Naive B cell (primary cell): ENCODE measurements at places on chromosomes 2 and 18. TPM values are rescaled to one million over a fixed set of nuclear protein-coding genes. Genes with fewer than 3 reads are reported as not detected.
A peak's percentile ranks its signal among the peaks of the same experiment; 100 is the strongest.

The CYRIA gene
- 22.1 TPM for polyA plus RNA-seq

The RMND5A gene
- polyA plus RNA-seq = 22.0 TPM

The SLC4A3 gene
- polyA plus RNA-seq = not detected

The GGCX gene
- polyA plus RNA-seq = 18.1 TPM

The RNF149 gene
- 16.2 TPM for polyA plus RNA-seq

The ANKRD62 gene
- not detected for polyA plus RNA-seq

The DNAJC5G gene
- polyA plus RNA-seq = not detected

The PSMA8 gene
- 3.9 TPM for polyA plus RNA-seq

The KIF1A gene
- polyA plus RNA-seq = not detected

The GKN2 gene
- polyA plus RNA-seq = not detected

The SGPP2 gene
- polyA plus RNA-seq = not detected

The HEATR5B gene
- 10.6 TPM for polyA plus RNA-seq

The RETREG2 gene
- polyA plus RNA-seq = 54.7 TPM

GRCh38 chr2:17605696-17606095 lies 65.2 kb downstream of the VSNL1 start:
- DNase-seq = no peak

DNA sequence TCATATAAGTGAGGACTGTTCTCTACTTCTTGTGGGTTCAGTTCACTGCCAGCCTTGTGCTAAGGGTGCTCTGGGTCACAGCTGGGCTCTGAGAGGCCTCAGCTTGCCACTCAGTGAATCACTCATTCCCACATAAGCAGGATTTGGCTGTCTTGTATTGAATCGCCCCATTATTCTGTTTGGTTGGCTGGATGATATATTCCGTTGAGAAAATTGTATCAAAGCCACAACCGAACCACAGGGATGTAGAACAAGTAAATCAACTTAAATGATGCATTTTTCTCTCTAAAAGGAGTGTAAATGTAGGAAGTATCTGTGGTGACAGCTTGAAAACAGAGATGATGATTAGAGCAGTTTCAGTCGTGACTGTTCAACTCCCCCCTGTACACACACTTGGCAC lies 39.6 kb downstream of the TTC39C start:
- DNase-seq = no peak

DNA sequence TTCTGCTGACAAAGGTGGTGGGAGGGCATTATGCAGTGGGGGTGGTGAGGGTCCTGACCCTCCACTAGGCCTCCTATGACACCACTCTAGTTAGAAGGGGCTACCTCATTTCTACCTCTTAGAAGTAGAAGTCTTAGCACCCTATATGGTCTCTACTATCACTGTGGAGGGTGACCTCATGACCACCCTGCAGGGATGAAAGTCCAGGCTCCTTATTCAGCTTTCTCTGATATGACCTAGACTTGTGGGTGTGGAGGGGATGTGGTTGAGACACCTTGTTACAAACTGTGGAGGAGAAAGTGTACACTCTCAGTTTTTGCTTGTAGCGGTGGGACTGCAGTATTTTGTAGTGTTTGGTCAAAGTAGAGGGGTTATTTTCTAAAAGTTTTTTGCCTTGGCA lies 18.6 kb downstream of the TMEM182 start:
- DNase-seq = no peak

DNA sequence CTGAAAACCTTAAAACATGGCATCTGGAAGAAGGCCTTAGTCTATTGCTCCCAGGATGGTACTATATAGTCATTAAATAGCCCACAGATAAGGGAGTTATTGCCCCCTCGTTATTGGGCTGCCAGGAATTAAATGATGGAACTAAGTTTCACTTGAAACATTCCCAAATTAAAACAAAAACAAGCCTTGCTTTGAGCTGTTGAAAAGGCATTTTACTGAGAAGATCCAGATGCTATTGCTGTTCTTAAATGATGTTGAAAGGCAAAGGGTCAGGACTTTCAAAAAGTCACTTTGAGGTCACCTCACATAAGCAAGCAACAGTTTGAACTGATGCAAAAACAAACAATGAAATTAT lies 2.0 kb upstream of the AMMECR1L start:
- no peak for DNase-seq

DNA sequence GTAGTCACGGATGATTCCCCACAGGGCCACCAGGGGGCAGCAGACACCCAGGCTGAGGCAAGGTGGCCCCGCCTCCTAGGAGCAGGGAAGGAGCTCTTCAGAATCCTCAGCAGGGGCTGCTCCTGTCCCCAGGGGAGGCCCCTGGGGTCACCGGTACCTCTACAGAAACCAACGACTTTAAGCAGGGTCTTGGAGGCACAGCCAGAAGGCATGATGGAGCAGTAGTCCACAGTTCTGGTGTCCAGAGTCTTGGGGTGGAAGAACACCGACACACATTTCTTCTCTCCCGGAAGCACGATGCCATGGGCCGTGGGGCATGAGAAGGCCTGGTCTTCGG lies 11.5 kb downstream of the CFAP65 start:
- peak; percentile 68 for DNase-seq

GRCh38 chr2:12127638-12128037 lies 381.2 kb downstream of the LPIN1 start:
- DNase-seq = peak; percentile 15

DNA sequence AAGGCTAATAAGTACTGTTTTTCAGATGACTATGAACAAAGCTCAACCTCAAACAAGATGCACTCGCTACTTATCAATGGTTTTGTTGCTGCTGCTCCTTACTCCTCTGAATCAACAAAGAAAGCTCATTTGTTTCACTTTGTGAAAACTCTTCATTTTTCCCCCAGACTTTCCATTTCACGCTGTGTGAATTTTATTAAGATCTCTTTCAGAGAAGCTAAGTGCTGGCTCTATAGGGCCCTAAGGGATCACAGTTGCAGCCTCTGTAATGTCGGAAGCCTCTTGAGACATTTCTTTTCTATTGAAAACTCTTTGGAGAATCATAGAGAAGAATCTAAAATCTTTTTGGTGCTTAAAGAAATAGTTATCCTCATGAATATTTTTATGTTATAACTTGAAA lies 209.8 kb downstream of the CD226 start:
- DNase-seq = no peak

GRCh38 chr2:119482481-119483394 lies 41.5 kb downstream of the SCTR start:
- no peak for DNase-seq

- DNase-seq = no peak
These were observed 1.8 kb upstream of the ABI2 start for GRCh38 chr2:203326356-203326755.

GRCh38 chr2:149715005-149715592 lies 127.5 kb upstream of the MMADHC start:
- DNase-seq = no peak

DNA sequence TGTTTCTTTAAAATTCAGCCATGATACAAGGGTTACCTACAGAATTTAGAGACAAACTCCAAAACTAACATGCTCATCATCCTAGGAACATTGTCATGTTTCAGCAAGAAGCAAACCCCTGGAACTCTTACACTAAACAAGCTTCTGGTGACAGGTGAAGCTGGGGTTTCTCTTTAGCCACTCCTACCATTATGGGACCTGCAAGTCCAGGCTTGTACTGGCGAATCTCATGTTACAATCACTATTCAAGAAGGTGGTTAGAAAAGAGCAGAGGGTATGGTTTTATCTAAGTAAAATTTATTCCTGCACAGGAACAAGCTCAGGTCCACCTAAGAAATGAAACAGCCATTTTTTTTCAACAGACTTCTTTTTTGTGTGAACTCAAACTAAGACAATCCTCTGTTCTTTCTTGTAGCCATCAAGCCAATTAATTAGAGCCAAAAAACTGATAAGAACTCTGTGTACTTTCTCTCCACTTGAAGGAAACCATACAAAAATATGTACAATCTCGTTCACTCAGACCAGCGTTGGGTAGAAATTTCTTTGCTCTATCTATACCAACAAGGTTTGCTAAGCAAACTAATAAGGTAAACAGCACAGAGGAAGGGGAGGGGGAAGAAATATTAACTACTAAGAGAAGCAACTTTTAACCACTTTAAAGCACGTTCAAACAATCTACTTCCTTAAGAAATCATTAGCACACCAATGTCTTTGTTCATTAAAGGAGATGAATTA lies 63.3 kb upstream of the NEDD4L start:
- DNase-seq = no peak
